AG09309 (cell line): ENCODE measurements at places on chromosomes 3 and 15.

DNA sequence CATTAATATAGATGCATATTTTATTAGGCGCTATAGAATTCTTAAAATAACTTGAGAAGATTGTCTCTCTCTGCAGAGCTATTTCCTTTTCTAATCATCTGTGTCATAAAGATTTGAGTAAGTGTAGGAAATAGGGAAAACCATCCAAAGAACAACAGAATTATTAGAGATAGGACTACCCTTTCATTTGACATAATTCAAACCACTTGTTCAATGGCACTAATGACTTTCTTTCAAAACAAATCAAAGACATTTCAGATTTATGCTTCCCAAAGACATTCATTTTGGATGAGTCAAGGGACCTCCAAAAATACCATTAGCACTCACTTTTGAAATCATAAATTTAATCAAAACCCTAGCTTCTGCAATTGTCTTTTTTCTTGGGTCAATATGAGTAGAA is 29.5 kb downstream of the PRICKLE2 start:
- no peak for DNase-seq

GRCh38 chr15:79831604-79832003 is 65.2 kb downstream of the MTHFS start:
- no peak for DNase-seq

GRCh38 chr3:138950006-138950644 is 3.1 kb downstream of the FOXL2NB start:
- no peak for DNase-seq

GRCh38 chr3:159250961-159251360 is 449.1 kb downstream of the MFSD1 start:
- no peak for DNase-seq

DNA sequence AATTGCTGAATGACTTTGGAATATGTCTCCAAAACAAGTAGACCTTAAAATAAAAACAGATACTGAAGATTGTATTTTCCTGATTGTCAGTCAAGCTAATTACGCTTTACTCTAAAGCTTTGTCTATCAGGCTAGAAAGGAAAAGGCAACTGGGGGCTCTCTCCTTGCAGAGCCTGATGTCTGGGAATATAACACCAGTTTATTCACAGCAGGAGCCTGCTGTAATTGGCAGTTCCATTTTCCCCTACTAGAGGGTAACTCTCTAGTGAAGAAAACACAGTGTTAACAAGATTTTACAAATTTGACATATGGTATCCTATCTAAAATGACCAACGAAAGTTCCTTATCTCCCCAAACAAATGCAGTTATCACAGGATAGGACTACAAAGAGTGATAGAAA is 158.8 kb downstream of the PDZRN3 start:
- DNase-seq: no peak

DNA sequence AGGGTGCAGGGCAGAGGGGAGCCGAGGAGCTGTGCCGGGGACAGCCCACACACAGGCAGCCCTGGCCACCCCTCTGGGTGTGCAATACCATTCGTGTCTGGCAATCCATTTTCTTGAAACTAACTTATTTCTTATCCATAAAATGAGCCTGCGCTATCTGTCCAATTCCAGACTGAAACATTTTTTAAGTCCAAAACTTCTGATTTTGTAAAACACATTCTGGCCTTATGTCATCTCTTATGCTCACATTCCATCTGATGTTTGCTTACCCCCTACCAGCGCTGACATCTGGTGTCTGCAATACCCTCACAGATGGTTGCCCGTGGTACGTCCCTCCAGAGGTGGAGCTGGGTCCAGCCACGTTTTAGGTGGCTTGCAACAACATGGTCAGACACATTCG is 31.8 kb downstream of the PCSK6 start:
- DNase-seq: no peak

- DNase-seq: no peak
These were observed 406 bp upstream of the GABRB3 start for GRCh38 chr15:26773067-26773877.

GRCh38 chr3:134426660-134427181 is 52.5 kb upstream of the AMOTL2 start:
- DNase-seq: peak; percentile 77

- no peak for DNase-seq
These were observed 60.7 kb downstream of the ZBTB20 start for GRCh38 chr3:115086344-115086743.

- DNase-seq: no peak
These were observed 133.6 kb upstream of the ICE2 start for GRCh38 chr15:60612400-60613048.

- no peak for DNase-seq
These were observed 14.4 kb downstream of the GK5 start for GRCh38 chr3:142211034-142211433.

- DNase-seq: no peak
These were observed 469.3 kb downstream of the FHIT start for GRCh38 chr3:60781935-60782334.

- DNase-seq: no peak
These were observed 563.0 kb upstream of the CCDC54 start for GRCh38 chr3:106814231-106814630.

- DNase-seq: no peak
These were observed 46.9 kb upstream of the FGD5 start for GRCh38 chr3:14771593-14772497.

- no peak for DNase-seq
These were observed 99.8 kb downstream of the SLMAP start for GRCh38 chr3:57855943-57856342.

GRCh38 chr3:180433152-180433551 is 168.8 kb upstream of the TTC14 start:
- DNase-seq: peak; percentile 41

DNA sequence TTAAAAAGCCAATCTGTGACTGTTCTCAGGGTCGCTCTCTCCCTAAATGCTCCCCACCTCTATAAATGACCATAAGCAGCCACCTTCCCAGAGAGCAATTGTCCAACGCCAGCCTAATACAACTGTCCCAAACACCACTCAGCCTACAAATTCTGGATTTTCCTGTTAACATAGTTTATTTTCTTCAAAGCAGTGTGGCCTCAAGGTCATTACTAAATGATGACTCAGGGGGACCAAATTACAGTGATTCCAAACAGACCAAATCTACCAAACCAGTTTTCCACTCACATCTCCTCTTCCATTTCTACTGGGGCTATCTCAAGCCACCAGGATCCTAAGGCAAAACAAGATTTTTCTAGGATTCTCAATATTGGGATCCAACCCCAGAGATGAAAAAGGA is 22.5 kb downstream of the HEXA start:
- no peak for DNase-seq
